Hematopoietic multipotent progenitor cell treated with erythropoietin and hydrocortisone succinate and interleukin-3 and kit ligand, for 4 days (in vitro differentiated cells): ENCODE measurements at places on chromosomes 2 and 18.

GRCh38 chr2:152183401-152184073 is 8.0 kb upstream of the STAM2 start:
- no peak for DNase-seq

DNA sequence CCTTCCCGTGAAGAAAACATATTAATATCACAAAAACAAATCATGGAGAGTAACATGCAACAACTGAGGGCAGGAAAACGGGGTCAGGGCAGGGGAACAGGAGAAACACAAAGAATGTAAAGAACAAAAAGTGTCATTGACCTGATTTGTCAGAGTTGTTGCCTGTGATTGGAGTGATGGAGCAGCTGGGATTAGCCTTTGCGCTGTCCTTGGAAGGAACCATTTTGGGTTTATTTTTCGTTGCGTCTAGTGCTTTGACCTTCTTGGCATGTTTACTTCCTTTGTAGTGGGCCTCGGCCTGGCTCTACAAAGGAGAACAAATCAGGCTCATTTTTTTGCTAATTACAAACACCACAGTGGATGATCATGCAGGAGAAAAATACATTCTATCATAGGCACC is 218.5 kb upstream of the SESTD1 start:
- DNase-seq: no peak

DNA sequence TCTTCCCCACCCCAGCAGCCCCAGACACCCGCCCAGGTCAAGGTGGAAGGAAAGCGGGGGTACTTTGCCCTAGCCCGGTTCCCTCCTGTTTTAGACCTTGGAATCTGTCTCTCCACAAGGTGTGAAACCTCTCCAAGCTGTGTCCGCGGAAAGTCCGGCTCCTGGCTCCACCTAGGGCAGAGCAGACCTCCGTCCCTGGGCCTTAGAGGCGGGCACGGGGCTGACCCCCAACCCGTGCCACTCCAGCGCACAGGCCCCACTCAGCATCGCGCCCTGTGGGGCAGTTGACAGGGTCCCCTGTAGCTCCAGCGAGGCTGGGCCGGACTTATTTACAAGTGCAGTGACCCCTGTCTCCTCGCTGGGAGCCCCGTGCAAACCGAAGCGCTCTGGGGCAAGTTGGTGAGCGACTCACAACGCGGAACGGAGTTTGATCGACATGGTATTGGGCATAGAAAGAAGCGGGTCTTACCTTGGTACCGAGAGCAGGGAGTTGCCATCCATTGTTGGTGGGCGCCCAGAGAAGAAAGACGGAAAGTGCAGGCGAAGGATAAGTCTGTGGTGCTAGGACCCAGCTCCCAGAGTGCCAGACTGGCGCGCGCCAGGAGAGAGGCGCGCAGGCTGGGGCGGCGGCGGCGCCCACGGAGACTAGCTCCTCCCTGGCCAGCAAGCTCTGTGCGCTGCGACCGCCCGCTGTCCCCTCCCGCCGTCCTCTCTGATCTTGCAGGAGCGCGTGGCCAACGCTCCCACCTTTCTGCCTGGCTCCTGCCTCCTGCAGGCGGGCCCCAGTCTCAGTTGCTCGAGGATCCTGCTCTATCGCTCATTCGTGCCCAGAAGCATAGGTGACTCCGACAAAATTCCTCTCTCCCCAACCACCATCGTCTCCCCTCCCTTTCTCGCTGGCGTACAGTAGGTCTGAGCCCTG is at the start of gene SPHKAP:
Gene SPHKAP (minus strand): TSS at position 590 of the 922 bp plus-strand sequence. CDS start 89 bp downstream, at position 501.
- DNase-seq: no peak

DNA sequence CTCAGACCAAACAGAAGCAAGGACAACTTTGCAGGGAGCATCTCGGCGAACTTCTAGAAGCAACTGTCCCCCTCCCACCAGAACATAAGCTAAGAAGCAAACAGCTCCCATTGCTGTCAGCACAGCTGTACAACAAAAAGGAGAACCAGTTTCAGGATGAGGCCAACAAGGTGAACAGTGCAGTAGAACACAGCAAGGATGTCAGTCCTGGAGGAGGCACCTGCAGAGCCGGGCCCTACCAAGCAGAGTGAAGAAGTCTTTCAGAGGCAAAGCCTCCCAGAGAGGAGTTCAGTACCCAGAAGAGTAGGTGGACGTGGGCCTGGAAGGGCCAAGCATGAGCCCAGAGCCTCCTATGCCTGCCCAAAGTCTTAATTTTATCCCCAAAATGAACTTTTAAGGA is 1.0 kb downstream of the PASK start:
- no peak for DNase-seq

- DNase-seq: peak; percentile 10
These were observed 47.2 kb downstream of the HIBCH start for GRCh38 chr2:190272457-190272842.

GRCh38 chr2:104434318-104434792 is 419.6 kb upstream of the POU3F3 start:
- peak; percentile 2 for DNase-seq

GRCh38 chr2:170892391-170892951 is 36.6 kb upstream of the GORASP2 start:
- DNase-seq: no peak

DNA sequence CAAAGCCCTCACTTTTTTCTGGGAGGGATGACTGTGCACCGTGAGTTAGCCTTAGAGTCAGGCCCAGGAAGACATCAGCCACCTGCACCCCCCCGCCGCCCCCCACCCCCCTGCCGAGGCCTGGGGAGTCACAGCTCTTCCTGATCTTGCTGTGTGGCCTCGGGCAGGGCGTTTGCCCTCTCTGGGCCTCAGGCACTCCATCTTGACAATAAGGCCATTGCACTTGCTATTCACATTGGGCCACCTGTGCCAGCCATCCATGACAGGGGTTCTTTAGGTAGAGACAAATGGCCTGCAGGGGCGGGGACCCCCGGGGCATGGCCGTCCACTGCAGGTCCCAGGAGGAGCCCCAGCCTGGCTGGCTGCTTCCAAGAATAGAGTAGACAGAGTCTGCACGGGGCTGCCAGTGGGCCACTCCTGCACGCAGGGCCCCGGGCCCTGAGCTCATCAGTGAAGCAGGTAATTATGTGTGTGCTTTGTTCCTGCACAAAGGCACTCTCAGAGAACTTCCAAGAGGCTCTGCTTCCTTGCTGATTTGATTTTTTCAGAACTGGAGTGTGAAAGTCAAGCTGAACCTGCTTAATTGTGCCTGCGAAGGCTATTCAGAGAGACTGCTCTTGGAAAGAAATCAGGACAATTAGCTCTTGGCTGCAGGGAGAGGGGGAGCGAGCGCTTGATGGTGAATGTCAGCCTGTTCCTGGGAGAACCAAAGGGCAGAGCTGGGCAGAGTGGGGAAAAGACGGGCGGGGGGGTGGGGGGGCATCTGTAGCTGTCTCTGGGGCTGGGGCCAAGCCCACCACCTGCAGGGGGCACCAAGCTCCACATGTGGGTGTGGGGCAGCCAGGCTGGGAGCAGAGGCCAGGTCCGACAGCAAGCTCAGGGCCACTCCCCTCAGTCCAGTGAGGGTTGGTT is 40.3 kb downstream of the RRM2 start:
- no peak for DNase-seq
